NCI-H146 (cell line): ENCODE measurements at places on chromosomes 1 and 21.
A peak's percentile ranks its signal among the peaks of the same experiment; 100 is the strongest.

DNA sequence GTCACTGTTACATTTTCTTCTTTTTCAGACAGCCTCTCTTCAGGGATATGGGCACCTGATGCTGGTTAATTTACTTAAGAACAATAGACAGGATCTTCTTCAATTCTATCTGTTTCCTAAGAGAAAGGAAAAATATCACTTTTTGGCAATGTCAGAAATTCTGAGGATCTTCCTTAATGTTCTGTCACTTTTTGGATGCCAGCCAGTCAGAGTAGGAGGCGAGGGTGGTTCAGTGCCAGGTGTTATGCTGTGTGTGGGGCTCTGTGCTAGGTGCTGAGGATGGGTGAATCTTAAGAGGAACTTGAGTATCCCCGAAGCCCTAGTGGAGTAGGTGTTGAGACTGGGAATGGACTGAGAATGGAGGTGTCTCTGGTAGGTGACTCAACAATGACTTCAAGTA, 133.5 kb downstream of the UCK2 start:
- no peak for DNase-seq

DNA sequence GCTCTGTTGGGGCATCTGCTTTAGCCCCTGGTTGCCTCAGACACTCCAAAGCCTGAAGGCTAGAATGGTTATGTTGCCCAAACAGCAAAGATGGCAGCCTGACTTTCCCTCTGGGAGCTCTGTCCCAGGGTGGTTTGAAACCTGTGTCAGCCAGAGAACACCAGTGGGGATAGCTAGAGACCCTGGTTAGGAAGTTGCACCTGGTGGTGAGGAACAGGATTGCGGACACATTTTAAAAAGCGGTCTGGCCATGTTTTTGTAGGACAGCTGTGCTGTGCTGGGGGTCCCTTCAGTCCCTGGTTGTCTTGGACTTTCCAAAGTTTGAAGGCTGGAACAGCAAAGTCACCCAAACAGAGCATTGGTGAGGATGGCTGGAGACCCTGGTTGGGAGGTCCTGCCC, 87.8 kb downstream of the DNM3 start:
- no peak for DNase-seq

DNA sequence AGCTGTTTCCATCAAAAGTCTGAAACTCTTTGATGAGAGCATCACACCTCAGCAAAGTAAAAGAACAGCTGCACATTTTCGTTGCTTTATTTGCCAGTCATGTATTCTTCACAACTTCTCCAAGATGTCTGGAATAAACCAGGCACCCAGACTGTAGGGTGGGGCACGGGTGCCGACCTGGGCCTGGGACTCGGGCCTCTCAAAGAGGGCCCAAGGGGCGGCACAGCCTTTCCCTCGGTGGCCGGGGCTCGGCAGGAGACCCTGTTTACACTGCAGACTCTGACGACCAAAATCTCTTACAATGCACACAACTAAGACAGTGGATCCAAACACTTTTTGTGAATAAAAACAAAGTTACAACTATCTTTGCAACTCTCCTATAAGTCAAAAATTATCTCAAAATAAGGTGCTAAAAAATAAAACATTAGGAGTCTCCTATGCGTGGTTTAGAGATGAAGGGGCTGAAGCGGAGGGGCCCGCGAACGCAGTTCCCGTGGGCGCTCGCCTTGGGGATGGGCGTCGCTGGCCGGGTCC, 696 bp downstream of the LSS start:
- no peak for DNase-seq

DNA sequence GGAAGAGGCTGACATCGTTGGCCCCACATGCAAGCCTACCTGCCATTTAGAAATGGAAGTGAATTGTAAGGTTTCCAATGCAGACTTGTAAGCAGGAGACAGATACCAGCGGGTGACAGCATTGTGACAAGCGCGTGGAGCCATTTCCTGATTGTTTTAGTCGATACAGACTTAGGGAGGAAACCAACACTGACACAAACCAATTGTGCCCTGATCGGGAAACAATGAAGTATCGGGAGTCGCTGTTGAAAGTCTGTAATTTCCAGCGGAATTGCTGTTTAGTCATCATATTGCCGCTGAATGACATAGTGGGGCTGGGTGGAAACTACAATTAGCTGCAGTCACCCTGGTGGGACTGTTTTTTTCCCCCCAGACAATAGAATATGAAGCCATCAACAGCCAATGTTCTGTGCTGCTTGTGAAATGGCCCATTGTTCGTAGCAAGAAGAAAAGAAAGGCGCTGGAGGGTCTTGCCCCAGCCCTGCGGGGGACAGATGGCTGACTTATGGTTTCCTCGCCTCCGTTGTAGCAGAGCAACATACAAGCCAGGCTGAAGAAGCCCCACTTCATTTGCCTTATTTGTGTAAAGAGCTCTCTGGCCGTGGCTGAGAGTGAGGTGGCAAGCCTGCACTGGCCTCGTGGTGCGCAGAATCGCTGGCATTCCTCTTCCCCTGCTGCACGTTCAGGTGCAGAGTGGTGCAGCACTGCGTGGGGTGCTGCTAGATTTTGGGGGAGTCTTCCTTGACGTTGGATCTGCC, 462.7 kb downstream of the CAMTA1 start:
- peak; percentile 30 for DNase-seq
